ENCODE measurements at places on chromosomes 13 and 19. TPM values are rescaled to one million over a fixed set of nuclear protein-coding genes. Genes with fewer than 3 reads are reported as not detected.

FFAR2 gene
- not detected for total RNA-seq

ZNF615 gene
- 6.9 TPM for total RNA-seq

POMP gene
- total RNA-seq = 125 TPM

AMER2 gene
- total RNA-seq = not detected

SLC17A7 gene
- not detected for total RNA-seq

SYT5 gene
- total RNA-seq = not detected

COX6B2 gene
- not detected for total RNA-seq

PROSER3 gene
- total RNA-seq = 2.7 TPM

CLEC17A gene
- not detected for total RNA-seq

ZDHHC20 gene
- total RNA-seq = 82.6 TPM

FLT3LG gene
- 1.3 TPM for total RNA-seq

INSL3 gene
- not detected for total RNA-seq

ZNF527 gene
- total RNA-seq = 3.5 TPM

ZNF208 gene
- under 0.01 TPM for total RNA-seq

TSHZ3 gene
- 24.0 TPM for total RNA-seq

DNA sequence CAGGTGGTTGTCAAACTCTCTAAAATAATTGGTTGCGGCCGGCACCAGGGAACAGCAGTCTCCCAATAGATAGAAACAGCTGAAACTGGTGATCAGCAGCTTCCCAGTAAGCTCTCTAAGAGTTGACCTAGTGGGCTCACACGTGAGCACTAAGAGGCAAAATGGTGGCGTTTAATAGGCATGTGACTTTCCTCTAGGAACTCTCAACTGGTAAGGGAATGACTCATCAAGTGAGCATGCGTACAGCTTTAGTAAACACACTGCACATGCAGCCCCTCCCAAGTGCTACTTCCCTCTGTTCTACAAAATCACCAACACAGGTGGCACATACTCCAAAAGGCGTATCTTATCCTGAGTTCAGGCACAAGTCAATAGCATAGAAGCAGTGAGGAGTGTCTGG is 41.7 kb downstream of the TNFSF11 start:
- DNase-seq = no peak

- DNase-seq = peak; percentile 13
Observed at GRCh38 chr19:34118879-34119748, 53.2 kb upstream of the LSM14A start.

GRCh38 chr19:50836543-50837195 is 3.3 kb upstream of the KLK15 start:
- DNase-seq = no peak

DNA sequence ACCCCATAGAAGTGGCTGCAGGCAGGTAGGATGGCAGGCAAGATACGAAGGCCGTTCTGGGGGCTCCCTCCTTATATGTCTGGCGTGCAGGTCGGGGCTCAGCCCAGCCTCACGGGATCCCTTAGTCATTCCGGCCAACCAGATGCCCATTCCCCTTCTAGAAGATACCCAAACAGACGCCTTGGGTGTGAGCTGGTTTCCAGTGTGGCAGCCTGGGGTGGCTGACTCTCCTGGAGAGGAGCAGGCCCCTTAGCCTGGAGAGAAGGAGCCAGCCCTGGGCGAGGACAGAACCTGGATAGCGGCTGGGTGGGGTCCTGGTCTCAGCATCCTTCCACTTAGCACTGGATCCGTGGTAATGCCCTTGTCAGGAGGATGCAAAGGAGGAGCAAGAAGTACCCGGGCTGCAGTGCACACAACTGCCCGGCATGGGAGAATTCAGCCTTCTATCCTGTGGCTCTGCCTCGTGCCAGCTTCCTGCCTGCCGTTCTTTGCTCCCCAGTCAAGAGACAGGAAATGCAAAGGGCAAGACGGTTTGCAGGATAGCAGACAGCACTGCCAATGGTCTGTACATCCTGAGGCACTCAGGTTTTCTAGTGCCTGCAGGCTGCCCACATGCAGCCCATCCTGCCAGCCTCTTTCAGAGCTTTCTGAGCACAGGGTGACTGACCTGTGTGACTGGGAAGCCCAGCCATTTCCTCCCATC is 56.7 kb upstream of the WASF3 start:
- no peak for DNase-seq

GRCh38 chr13:58882516-58882915 is 1251.0 kb downstream of the PCDH17 start:
- no peak for DNase-seq

DNA sequence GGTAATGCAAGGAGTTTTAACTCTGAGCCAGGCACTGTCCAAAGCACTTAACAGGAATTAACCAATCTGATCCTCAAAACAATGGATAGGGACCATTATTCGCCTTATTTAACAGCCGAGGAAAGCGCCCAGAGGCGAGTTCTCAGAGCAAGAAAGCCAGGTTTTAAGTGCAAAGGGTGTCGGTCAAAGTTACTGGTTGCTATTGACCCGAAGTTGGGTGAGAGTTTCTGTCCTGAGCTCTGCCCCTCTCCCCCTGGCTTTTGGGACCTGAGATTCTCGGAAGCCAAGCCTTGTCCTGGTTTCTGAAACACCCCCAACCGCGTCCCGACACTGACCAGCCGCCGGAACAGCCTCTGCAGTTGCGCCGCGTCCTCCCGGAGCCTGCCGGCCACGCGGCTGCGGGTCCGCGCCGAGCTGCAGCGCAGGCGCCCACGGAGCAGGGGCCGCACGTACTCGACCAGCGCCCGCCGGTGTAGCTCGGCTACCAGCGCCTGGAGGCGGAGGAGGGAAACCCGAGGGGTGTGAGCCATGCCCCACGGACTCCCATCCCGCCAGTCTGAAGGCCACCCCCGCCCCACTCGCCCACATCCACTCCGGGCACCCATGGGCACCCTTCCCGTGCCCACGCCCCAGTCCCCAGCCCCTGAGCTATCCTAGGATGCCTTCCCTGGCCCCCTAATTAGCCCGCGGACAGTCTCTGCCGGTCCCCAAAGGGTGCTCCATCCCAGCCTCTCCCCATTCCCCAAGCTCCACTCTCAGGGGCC is 27.8 kb downstream of the EXOC3L2 start:
- peak; percentile 48 for DNase-seq

- DNase-seq = peak; percentile 2
Observed at GRCh38 chr13:43676320-43676719, 110.5 kb downstream of the ENOX1 start.

- no peak for DNase-seq
Observed at GRCh38 chr13:74476365-74476764, 342.2 kb upstream of the KLF12 start.

GRCh38 chr19:6048348-6048747 is 62.0 kb downstream of the RFX2 start:
- DNase-seq = no peak

- DNase-seq = no peak
Observed at GRCh38 chr19:44845286-44845611, 848 bp upstream of the NECTIN2 start.

GRCh38 chr13:91368101-91368500 is 20.6 kb downstream of the MIR17HG start:
- DNase-seq = no peak

DNA sequence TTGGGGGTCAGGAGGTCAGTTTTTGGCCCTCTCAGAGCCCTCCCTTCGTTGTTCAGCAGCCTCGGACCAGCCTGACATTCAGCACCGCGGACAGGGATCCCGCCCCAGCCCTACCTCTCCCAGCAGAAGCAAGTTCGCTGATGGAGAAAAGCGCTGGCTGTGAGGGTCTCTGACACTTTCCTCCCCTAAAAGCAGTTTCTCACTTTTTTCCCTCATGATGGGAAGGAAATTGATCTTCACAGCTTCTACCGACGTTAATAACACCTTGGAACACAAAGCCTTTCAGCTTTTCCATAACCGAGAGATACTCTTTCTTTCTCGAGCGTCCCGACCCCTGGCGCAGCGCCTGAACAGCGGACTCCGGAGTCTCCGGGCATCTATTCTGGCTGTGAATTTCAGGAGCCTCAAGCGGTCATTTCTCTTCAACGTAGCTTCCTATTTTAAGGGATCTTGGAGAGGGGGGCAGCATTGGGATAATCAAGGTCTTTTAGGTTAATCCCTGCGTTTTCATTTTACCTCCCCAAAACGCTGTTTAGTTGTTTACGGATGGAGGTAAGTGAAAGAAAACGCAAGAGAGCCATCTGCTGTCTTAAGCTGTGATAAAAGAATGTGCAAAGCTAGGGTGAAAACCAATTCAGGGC is 467.2 kb downstream of the ITGBL1 start:
- DNase-seq = peak; percentile 32

DNA sequence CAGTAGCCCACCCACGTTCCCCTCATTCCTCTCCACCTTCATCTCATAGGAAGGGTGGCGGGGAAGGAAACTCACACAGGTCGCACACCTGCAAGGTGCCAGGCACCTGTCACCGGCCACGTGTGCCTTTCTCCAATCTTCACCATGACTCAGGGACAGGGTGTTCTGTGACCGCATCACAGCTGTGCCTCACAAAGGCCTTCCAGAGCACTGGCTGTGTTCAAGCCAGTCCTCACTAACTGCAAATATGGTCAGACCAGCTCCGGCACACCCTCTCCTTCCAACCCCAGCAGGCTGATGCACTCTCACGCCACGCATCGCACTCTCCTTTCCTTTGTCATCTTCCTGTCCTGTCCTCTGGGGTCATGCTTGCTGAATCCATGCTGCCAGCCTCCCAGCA is 415.9 kb downstream of the IRS2 start:
- no peak for DNase-seq

GRCh38 chr13:59970847-59971246 is 192.9 kb downstream of the DIAPH3 start:
- no peak for DNase-seq

GRCh38 chr13:34156841-34157365 is 339.0 kb downstream of the RFC3 start:
- peak; percentile 98 for DNase-seq

- no peak for DNase-seq
Observed at GRCh38 chr13:49580980-49581680, 4.2 kb downstream of the RCBTB1 start.

DNA sequence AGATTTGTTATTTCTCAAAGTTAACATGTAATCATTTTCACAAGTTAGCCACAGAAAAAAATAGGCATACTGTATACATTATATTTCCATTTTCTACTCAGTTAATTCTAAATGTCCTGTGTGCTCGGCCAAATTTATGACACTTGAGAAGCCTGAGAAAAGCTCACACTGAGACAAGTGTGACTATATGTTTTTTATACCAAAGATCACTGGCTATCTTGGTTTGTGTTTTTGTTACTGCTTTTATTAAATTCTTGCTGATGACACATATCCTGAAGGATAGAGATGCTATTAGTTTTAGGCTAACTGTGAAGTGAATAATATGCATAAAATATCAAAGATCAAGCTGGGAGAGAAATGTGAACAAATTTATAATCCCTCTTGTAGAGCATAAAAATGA is 49.3 kb upstream of the IL17D start:
- DNase-seq = peak; percentile 22

DNA sequence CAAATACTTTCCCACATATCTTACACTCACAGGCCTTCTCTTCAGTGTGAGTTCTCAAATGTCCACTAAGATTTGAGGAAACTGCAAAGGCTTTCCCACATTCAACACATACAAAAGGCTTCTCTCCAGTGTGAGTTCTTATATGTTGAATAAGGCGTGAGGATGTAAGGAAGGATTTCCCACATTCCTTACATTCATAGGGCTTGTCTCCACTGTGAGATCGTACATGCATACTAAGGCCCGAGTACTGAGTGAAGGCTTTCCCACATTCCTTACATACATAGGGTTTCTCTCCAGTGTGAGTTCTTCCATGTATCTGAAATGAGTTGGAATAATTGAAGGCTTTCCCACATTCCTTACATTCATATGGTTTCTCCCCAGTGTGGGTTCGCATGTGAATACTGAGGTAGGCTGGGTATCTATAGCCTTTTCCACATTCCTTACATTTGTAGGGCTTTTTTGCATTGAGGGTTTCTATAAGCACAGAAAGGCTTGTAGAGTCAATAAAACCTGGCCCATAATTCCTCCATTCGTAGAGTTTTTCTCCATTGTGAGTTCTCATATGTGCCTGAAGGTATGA is 9.6 kb downstream of the ZNF426 start:
- peak; percentile 34 for DNase-seq

DNA sequence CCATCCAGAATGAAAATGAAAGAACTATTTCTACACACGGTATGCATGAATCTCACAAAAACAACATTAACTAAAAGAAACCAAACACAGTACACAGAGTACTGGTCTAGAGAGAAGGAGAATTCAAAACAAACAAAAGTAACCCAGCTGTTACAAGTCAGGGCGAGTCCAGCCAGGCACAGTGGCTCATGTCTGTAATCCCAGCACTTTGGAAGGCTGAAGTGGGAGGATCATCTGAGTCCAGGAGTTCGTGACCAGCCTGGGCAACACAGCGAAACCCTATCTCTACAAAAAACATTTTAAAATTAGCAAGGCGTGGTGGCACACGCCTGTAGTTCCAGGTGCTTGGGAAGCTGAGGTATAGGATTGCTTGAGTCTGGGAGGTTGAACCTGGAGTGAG is 1.7 kb upstream of the PSMC4 start:
- DNase-seq = peak; percentile 13

GRCh38 chr19:44822177-44822576 is 13.3 kb downstream of the BCAM start:
- DNase-seq = no peak

- DNase-seq = no peak
Observed at GRCh38 chr19:23403581-23404324, 8.5 kb upstream of the ZNF91 start.

- peak; percentile 55 for DNase-seq
Observed at GRCh38 chr19:49338691-49339300, 3.6 kb downstream of the CD37 start.

DNA sequence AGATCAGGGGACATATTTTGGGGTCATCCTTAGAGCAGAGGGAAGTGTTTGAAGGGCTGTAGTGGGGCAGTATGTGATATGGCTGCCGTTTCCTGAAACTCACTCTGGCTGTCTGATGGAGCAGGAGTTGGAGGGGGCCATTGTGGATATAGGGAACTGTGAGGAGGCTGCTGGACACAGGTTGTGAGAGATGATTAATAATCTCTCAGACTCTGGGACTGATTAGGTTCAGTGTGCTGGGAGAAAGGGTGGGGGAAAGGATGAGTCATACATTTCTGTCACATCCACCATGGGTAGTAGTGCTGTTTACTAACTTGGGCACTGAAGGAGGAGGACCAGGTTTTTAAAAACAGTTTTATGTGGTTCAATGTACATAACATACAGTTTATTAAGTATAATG is 4.8 kb downstream of the B3GLCT start:
- peak; percentile 83 for DNase-seq

DNA sequence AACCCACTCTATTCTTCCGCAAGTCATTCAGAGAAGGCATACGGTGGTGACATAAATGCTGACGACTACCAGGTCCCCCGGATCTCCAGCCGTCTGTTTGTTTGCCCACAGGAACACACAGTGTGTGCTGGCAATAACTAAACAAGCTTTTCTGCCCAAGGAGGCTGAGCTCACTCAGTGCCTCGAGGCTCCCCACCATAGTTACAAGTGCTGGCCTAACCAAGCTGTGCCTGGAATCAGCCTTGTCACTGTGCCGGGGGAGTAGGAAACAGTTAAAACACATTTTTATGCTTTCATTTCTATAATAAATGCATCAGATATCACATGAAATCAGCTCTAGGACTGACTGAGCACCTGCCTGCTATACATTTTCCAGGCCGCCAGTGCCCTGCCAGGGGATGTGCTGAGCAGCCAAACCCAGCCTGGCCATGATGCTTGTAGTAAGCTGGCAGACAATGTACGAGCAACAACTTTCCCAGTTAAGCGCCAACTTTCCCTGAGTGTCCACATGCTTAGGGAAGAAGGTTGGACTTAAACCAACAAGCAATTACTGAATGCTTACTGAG is 28.1 kb downstream of the BRD4 start:
- DNase-seq = no peak

- DNase-seq = no peak
Observed at GRCh38 chr13:82298106-82298505, 1584.2 kb downstream of the SLITRK1 start.
